ENCODE measurements at places on chromosomes 2 and 18.

- DNase-seq, result no peak
Measured at GRCh38 chr2:158659483-158659882, 135.6 kb upstream of the DAPL1 start.

DNA sequence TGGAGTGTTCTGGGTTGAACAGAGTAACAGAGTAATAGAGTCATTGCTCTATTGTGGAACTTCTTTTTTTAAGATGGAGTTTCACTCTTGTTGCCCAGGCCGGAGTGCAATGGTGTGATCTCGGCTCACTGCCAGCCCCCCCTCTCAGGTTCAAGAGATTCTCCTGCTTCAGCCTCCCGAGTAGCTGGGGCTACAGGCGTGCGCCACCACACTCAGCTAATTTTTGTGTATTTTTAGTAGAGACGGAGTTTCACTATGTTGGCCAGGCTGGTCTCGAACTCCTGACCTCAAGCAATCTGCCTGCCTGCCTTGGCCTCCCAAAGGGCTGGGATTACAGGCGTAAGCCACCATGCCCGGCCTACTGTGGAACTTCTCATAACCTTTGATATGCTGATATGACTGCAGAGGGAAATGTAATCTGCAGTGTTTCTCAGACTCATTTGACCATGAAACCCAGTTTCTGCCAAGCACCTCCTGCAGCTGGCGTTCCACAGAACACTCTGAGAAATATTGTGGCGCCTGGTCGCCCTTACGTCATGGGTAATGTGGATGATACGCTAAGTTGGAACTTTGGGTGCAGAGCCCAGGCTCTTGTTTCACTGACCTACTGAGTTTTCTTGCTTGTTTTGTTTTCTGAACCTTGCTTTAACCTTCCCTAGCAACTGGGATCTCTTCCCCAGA is 213.8 kb downstream of the BCL2 start:
- no peak for DNase-seq

GRCh38 chr2:102707796-102708695 is 53.8 kb upstream of the TMEM182 start:
- DNase-seq, result no peak

GRCh38 chr2:38187541-38188011 is 111.6 kb upstream of the CYP1B1 start:
- no peak for DNase-seq

- DNase-seq, result no peak
Measured at GRCh38 chr2:64837925-64838641, 151.1 kb upstream of the SLC1A4 start.

GRCh38 chr18:37396971-37397720 is 168.5 kb downstream of the CELF4 start:
- no peak for DNase-seq

GRCh38 chr2:237858294-237859081 is 935 bp upstream of the RAMP1 start:
- peak; percentile 57 for DNase-seq

DNA sequence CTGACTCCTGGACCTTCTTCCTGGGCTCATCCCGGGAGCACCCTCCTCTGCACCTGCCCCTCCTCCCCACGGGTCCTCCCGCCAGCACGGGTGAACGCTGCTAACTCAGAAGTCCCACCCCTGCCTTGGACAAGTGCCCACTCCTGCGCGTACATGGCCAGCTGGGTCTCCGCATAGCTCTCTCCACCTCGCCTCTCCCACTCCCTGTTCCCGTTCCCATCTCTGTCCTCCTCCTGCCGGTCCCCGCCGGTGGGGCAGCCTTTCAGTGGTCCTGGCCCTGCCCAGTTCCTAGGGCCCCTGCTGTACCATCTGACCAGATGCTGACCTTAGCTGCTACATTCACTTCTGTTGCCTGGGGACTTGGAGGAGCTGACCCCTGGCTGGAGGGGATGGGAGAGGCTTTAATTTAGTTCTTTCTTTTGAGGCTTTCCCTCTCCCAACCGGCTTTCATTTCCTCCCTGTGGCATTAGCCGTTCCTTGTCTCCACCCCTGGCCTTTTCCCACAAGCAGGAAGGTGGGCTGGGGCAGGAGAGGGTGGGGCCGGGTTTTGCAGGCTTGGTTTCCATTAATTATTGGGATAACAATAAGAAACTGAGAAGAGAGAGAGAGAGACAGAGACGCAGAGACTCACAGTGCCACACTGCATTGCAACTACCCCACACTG is 136.1 kb downstream of the SH3BP4 start:
- DNase-seq, result no peak

DNA sequence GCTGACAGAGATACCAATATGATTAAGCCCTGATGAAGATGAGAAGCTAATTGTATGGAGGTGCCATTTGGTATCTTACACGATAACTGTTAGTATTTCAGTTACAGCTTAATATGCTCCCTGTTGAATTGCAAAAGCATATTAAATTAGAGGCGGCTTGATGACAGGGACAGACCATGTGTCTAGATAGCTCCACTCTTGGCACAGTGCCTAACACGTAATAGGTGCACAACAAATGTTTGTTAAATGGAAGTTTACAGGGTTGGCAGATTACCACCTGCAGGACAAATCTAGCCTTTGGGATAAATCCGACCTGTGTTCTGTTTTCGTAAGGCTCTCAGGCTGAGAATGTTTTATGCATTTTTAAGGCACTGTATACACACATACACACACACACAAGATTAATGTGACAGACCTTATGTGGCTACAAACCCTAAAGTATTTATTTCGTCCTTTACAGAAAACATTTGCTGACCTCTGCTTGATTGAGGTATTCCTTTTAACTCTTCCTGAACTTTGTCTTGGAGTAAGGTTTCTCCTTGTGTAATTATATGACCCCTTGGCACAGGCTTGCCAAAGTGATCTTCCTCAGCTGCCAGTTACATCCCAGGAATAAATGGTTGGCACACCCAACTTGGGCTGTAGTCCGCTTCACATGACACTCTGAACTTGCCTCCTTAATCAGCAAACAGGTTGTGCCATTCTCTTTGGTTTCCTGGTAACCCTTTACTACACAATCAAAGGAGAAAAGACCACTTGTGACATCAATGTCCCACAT is 348.9 kb downstream of the HRH4 start:
- no peak for DNase-seq

GRCh38 chr2:100064165-100064564 is 78.2 kb downstream of the AFF3 start:
- DNase-seq, result no peak
